ENCODE measurements at places on chromosomes 12 and 14.

- no peak for DNase-seq
These were observed 203.7 kb downstream of the CACNA1C start for GRCh38 chr12:2256453-2256852.

- DNase-seq: no peak
These were observed 119.8 kb downstream of the KICS2 start for GRCh38 chr12:64102339-64102738.

DNA sequence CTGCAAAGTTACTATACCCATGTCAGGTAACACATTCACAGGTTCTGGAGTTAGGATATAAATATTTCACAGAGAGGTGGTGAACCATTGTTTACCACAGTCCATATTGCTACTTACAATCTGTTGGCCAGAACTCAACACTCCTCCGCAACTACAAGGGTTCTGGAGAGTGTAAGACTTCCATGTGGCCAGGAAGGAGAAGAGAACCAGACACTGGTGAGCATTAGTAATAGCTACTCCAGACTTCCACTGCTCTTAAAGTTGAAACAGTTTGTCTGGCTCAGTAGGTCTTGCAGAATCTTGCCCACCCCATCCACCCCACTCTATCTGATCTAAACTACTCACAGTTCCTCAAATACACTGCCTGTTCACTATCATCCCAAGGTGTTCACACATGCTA lies 369.6 kb downstream of the DUSP6 start:
- no peak for DNase-seq

- DNase-seq: no peak
These were observed 194.4 kb upstream of the CRY1 start for GRCh38 chr12:107287436-107288413.

GRCh38 chr12:121775501-121775900 lies 18.0 kb downstream of the RHOF start:
- no peak for DNase-seq

DNA sequence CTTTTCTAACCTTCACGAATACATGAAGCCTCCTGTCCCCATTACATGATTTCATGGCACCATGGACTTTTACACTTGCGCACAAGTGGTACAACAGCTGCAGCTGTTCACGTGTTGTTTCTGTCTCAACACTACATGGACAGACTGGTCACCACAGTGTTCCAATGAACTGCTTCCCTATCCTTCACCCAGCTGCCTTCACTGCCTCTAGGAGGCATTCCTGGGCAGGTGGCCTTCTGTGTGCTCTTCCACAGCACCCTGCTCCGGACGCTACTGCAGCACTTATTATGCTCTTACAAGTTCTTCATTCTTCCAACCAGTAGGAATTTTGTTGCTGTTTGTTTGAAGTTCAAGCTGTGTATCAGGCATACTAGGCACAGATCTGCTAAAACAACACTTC lies 1.5 kb downstream of the MTERF2 start:
- DNase-seq: no peak

DNA sequence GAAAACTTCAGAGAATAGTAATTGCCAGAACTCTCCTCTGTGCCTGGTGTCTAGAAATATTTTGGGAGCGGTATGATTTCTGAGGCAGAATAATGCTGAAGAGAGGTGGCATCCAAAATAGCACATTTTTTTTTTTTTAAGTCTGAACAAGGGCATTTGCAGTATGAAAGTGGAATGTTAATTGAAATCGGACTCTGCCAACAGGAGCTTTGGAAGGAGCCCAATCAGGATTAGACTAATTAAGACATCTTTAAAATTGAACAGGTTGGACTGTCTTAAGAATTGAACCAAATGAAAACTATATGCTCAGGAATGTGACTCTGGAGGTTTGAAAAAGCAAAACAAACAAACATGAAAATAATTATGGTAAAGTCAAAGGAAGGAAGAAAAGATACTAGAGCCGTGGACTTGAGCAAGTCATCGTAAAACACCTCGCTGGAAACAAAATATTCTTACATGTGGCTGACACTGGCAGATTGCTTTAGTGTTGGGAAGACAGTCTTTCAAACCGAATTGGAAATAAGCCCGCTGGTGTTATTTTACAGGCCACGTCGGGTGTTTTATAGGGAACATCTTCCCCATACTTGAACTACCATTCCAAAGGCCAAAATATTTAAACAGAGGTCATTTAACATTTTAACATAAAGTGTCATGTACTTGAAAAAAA lies 436.3 kb downstream of the VRK1 start:
- DNase-seq: no peak

GRCh38 chr14:35140718-35141581 lies 18.6 kb downstream of the PRORP start:
- no peak for DNase-seq

DNA sequence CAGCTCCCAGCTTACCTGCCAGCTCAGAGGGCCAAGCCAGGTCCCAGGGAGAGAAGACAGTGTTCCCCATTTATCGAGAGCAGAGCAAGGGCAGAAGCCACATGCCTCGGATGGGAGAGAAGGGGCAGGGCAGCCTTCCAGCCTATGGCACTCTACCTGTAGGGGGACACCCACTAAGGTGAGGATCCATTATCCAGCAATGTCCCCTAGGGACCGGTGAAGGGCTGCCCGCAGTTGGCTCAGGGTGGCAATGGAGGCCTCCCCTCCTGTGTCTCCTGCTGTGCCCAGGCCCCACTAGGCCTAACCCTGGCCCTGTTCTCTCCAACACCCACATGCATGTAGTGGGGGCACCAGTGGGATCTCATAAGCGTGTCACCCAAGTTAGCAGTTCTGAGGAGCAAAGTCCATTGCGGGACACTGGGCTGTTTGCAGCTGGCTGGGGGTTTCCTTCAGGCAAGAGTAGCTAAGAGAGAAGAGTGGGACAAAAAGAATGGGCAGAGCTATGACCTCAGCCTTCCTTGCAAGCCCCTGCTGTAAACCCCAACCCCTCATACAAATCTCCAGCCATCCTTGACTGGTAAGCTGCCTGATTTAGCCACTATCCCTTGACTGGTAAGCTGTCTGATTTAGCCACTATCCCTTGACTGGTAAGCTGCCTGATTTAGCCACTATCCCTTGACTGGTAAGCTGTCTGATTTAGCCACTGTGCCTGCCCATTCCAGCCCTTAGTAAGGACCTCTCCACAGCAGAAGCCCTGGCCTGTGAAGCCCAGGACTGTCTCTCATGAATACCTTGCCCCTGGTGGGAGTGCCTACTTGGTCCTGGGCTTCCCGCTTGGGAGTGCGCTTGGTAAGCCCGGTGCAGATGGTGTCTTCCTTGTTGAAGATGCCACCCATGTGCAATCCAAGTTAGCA lies 5.2 kb upstream of the ASB2 start:
- no peak for DNase-seq

- DNase-seq: no peak
These were observed 166.1 kb downstream of the ADCK1 start for GRCh38 chr14:77965919-77966435.

DNA sequence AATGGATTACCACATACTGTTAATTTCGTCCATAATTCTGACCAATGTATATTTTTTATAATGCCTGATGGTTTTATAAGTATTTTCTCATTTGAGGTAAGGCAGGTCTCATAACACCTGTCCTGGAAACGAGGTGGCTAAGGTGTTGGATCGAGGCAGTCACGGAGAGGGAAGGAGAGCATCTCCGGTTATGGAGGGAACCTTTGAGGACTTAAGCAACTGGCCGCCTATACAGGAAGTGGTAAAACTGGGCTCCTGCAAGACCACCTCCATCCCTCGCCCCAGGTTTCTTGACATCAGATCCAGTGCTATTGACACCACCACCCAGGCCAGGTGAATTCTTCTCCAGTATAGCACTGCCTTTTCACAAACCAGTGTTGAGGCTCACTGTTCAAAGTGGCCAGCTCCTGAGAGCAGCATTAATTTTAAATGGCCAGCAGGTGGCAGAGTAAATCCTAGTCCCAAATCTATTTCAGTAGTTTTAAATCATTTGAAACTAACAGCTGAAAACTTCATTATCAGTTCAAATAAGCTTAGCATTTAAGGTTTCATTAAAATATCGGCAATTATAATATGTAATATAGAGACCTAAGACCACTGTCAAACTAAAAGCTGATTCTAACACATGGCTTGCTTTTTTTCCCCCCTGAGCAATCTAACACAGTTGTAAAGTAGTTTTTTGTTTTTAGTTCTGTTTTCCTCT lies 100.8 kb downstream of the PPM1A start:
- peak; percentile 58 for DNase-seq

GRCh38 chr12:53324113-53324778 lies 2.8 kb upstream of the AAAS start:
- DNase-seq: no peak

DNA sequence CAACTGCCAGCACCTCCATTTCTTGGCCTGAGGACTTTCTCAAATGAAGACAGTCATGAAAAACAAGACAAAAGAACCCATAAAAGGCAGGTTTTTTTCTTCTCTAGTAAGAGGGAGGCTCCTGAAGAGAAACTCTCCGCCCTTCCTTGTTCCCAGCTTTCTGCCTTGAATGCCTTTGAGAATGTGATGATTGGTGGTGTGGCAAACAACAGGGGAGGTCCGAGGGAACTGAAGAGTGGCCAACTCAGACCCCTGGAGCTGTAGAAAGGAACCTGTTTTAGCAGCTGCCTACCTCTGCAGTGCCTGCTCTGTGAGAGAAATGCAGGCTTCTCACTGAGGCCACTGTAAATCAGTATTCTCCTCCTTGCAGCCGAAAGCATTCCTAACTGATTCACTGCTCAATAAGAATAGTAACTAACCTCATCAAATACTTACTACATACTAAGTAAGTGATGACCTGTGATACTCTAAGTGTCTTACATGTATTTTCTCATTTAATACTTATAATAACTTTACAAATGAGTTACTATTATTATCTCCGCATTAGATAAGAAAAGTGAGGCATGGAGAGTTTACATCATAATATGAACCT lies 16.7 kb upstream of the ERC1 start:
- no peak for DNase-seq

DNA sequence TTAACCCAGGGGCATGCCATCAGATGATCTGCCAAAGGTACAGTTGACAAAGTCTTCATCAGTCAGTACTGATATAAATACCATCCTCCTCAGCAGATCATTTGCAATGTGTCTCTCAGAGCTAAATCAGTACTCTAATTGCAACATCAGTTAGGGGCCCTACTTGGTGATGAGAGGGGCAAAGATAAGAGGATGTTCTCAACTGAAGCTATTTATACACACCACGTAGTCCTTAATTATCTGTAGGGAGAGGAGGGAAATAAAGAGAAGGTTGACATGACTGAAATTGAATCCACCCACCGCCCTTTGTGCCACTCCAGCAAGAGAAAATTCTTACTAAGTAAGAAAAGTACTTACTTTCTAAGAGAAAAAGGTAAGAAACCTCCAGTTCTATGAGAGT lies 157.8 kb upstream of the NUDT4 start:
- no peak for DNase-seq

- peak; percentile 81 for DNase-seq
These were observed 17.4 kb upstream of the COL2A1 start for GRCh38 chr12:48021485-48022179.

DNA sequence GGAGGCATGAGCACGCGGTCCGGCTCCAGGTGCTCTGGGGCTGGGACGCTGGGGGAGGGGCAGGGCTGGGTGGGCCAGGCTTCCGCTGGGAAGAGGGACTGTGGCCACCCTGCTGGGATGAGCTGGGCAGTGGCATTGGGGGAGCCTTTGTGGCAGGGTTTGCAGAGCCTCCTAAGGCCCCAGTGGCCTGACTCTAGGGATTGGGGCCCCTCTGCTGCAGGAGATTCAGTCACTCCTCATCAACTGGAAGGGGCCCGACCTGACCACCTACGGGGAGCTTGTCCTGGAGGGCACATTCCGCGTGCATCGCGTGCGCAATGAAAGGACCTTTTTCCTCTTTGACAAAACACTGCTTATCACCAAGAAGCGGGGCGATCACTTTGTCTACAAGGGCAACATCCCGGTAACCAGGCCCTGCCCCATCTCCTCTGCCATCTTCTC lies 26.9 kb downstream of the PLEKHG3 start:
- no peak for DNase-seq

DNA sequence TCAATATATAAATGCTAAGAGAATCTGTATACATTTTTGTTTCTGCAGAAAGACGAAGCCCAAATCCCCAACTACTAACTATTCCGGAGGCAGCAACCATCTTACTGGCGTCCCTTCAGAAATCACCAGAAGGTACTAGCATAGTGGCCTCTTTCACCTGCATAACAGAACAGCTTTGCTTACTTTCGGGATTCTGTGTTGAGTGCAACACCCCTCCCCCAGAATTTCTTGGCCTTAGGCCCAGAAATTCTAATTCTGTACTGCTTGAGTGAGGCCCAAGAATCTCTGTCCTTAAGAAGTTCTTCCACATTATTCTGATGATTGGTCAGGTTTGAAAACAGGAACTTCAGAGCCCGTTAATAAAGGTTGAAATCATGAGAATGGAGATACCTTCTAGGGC lies 2.9 kb downstream of the SPX start:
- DNase-seq: no peak
